ENCODE measurements at places on chromosomes 5 and 9. TPM values are rescaled to one million over a fixed set of nuclear protein-coding genes. Genes with fewer than 3 reads are reported as not detected.

Gene ZBTB5
- 7.3 TPM for total RNA-seq

Gene ZNF300
- 7.4 TPM for total RNA-seq

Gene IRX2
- not detected for total RNA-seq

Gene RGS7BP
- 0.18 TPM for total RNA-seq

Gene STPG3
- total RNA-seq, result not detected

Gene CATSPER3
- not detected for total RNA-seq

Gene PCDHGB6
- 2.8 TPM for total RNA-seq

Gene CENPH
- total RNA-seq, result 3.6 TPM

Gene ARSK
- total RNA-seq, result 24.2 TPM

Gene CAMK2A
- total RNA-seq, result 3.3 TPM

Gene PHYHD1
- 2.1 TPM for total RNA-seq

Gene LCN12
- 0.51 TPM for total RNA-seq

Gene GLDC
- total RNA-seq, result under 0.01 TPM

Gene ISL1
- 0.30 TPM for total RNA-seq

Gene IL4
- total RNA-seq, result not detected

Gene PCDHA1
- total RNA-seq, result 0.09 TPM

Gene SPOUT1
- total RNA-seq, result 16.0 TPM

Gene TAF11L10
- not detected for total RNA-seq

Gene SCGB3A2
- total RNA-seq, result not detected

Gene GAPT
- total RNA-seq, result not detected

Gene FTMT
- not detected for total RNA-seq

Gene CCL27
- 0.59 TPM for total RNA-seq

Data from smooth muscle cell of the umbilical artery (primary cell).